ENCODE measurements at places on chromosomes 12 and 14.

DNA sequence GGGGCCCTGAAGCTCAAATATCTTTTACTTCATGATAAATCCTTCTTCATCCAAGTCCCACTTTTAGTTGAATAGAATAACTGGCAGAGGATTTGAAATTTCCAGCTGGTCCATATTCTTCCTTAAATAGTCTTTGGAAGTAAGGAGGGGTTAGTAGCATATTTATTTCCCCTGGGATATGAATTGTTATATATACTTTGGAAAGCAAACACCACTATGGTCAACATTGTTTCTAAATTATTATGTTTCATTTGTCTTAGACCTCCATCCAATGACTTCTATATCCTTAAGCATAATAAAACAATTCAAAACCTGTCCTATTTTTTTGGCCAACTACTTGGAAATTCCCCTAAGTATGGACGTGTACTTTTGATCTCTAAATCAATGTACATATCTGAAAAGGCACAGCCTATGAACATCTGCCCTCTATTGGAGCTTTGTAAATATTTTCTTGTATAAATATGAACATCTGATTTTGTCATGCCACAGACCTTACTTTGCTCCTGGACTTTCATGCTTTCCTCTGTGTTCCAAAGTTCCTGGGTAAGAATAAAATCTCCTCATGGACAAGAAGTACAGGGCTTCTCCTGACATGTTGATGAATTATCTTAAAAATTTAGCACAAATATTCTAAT, 1212.0 kb downstream of the GALC start:
- no peak for DNase-seq

DNA sequence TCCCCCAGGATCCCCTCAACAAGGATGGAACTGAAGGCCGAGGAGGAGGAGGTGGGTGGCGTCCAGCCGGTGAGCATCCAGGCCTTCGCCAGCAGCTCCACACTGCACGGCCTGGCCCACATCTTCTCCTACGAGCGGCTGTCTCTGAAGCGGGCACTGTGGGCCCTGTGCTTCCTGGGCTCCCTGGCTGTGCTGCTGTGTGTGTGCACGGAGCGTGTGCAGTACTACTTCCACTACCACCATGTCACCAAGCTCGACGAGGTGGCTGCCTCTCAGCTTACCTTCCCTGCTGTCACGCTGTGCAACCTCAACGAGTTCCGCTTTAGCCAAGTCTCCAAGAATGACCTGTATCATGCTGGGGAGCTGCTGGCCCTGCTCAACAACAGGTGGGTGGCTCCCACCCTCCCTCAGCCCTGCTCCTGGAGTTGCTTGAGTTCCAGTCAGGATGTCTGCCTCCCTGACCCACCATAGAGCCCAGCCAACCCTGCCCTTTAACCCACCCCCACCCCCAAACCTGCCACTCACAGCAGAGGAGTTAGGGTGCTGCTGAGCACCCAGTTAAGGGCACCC, 1.4 kb downstream of the ASIC1 start:
- no peak for DNase-seq

GRCh38 chr12:30909349-30910037, 17.1 kb upstream of the TSPAN11 start:
- no peak for DNase-seq

- no peak for DNase-seq
Observed at GRCh38 chr14:100025111-100025510, 40.1 kb upstream of the EVL start.

DNA sequence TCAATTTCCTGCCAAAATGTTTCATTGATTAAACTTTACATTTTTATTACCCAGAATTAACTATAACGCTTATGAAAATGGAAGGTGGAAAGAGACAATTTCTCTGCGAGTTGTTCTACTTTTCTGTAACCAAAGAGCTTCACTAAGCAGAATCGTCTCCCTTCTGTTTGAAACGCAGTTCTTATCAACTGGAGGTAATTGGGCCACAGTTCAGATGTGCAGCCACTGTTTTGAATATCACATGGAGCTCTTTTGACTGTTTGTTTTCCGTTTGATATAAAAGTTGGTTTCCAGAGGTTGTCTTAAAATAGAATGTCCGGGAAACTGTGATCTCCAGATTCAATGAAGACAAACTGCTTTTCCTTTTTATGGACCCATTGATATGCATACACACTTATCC, 183.3 kb upstream of the SEL1L start:
- no peak for DNase-seq

- no peak for DNase-seq
Observed at GRCh38 chr12:106101803-106102202, 37.0 kb downstream of the NUAK1 start.

DNA sequence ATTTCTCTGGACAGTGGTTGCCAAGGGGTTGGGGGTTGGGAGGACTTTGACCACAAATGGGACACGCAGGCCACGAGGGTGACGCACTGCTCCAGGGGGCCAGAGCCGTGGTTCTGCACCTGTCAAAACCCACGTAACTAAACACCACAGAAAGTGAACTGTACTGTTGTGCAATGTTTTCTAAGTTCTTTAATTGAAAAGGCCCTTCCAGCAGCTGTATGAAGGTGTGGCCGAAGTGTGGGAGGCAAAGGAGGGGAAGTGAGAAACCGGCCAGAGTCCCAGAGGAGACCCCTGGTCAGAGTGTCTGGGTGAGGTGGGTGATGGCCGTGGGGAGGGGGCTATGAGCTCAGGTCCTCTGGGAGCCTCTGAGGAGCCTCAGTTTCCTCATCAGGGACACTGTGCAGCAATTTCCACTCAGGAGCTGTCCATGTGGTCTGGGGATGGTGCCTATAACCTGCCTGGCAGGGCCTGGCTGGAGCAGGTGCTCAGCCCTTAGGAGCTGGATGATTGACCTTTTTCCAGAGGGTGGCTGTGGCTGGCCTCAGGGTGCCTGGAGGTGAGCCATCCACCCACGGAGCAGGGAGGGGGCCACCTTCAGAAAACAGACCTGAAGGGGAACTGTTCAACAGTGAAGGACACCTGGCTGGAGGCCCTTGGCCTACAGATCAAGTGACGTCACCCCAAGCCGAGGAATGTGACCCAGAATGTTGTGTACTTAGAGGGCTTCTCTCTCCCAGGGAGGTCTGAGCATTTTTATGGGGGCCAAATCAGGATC, 9.8 kb upstream of the BDKRB2 start:
- DNase-seq = no peak

GRCh38 chr14:98167705-98168104, 1104.3 kb downstream of the BCL11B start:
- DNase-seq = no peak

DNA sequence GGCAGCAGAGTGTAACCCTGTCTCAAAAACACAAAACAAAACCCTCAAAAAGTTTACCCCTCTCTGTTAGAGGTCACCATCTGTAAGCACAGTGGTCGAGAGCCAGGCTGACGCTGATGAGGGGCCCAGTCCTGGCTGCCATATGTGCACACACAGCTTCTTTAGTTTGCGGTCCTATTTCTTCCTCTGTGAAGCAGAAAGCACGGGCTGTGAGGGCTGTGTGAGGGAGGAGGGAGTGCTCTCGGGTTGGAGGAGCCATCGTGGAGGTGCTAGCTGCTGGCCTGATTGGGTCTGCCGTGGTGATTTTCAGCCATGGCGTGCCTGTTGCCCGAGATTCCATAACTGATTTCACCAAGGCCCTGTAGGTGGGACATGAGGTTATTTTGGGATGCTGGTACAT, 3.5 kb downstream of the ULK1 start:
- DNase-seq = no peak

GRCh38 chr14:55731311-55731872, 151.4 kb downstream of the KTN1 start:
- DNase-seq = no peak

DNA sequence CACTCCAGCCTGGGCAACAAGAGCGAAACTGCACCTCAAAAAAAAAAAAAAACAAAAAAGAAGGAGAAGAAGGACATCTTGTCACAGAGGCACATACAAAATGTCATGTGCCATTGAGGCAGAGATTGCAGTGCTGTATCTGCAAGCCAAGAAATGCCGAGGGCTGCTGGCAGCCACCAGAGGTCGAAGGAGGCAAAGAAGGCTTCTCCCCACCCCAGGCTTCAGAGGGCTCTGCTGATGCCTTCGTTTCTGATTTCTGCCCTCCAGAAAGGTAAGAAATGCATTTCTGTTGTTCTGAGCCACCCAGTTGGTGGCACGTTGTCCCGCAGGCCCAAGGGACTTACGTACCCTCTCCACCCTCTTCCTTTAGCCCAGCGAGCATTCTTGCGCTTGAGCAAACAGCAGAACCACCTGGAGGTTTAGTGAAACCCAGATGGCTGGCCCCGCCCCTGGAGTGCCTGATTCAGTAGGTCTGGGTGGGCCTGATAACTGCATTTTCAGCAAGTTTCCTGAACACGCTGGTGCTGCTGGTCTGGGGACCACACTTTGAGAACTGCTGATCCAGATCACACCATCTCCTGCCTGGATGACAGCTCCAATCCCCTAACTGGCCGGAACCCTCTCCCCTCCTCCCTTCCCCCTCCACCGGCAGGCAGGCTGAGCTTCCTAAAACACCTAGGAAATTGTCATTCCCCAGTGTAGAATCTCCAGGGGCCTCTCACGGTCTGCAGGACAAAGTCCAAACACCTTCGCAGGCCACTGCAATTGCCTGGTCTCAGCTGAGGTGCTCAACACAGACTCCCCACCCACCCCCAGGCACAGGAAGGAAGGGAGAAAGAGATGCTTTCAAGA, 21.1 kb upstream of the SCARB1 start:
- no peak for DNase-seq

GRCh38 chr12:78210506-78210860, 379.8 kb downstream of the NAV3 start:
- no peak for DNase-seq

DNA sequence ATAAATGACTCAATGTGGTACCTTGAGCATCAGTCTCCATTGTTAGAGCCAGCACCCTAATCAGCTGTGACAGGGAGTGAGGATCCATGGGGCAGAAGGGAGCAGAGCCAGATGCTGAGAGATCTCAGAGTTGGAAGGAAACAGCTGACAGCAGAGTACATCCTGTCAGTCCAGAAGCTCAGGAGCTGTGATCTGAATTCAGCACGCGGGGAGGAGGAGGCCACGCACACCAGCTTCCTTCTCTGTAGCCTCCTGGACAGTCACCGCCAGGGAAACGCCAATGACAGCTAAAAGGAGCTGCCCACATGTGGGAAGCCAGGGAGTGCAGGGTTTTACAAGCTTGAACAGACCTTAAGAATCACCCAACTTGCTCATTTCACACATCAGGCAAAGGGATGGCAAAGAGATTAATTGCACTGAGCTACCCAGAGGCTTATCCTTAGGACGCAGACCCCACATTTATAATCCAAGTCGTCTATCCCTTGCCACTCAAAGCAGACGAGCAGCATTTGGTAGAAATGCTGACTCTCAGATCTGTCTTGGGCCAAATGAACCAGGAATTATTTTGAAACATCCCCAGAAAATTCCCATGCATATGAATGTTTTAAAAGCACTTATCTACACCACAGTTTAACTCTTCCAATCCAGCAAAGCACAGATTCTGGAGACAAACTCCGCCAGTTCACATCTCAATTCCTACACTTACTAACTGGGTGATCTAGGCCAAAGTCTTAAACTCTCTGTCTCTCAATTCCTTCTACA, 322.6 kb upstream of the TMTC1 start:
- no peak for DNase-seq

DNA sequence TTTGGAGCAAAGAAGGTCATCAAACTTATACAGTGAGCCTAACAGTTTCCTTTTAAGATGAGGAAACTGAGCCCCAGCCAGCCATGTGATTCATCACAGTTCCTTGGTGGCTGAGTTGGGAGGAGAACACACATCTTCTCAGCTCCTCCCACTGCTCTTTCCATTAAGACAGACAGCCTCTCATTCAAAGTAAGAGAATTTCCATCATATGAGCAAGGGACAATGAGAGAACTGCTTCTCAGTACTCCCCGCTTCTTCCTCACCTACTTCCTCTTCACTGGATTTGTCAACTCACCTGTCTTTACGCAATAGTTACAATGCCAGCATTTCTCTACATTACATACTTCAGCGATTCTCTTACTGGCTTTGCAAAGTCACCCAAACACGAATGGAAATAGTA, 2.2 kb downstream of the IFNG start:
- DNase-seq = no peak

GRCh38 chr12:121005346-121005815, 10.9 kb downstream of the C12orf43 start:
- DNase-seq = no peak

DNA sequence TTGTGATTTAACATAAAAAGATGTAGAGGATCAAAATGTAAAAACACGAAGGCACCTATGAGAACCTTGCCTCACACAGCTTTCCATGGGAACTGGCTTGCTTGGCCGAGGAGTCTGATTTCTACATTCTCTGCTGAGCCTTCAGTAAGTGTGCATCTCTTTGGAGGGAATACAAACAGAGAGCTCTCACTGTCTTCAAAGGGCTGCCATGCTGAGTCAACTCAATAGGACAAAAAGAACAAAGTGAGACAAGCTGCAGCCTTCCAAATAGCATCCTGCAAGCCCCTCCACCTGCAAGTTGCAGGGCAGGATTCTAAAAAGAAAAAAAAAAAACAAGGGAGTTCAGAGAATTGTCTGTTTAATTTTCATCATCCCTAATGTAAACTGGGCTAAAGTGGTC, 411.9 kb downstream of the NELL2 start:
- DNase-seq = no peak

- DNase-seq = no peak
Observed at GRCh38 chr12:58915634-58916033, 4.7 kb downstream of the LRIG3 start.

DNA sequence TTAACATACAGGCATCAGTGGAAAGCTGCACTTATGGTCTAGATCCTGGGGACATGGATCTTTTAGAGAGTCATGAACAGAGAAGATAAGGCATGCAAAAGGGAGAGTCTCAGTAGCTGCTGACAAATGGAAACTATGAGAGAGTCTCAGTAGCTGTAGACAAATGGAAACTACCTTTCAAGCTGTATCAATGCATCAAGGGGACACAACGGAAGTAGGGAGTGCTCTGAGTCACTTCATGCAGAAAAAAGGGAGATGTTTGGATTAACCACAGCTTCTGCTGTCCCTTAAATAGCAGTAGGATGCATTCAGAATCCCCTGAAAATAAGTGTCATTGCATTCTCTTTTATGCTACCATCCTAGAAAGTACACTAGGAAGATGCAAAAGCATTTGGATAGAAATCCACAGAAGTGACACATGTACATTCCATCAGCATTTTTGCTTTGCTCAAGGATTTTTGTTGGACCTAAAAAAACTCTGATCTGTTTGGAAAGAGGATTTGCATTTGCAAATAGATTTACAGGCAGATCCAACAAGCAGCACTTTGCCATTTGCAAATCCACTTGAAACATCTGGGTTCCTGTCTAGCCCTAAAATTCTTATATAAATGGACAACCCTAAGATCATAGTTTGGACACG, 227.5 kb upstream of the LMO3 start:
- DNase-seq = no peak

- no peak for DNase-seq
Observed at GRCh38 chr14:51521764-51522163, 129.9 kb upstream of the FRMD6 start.

DNA sequence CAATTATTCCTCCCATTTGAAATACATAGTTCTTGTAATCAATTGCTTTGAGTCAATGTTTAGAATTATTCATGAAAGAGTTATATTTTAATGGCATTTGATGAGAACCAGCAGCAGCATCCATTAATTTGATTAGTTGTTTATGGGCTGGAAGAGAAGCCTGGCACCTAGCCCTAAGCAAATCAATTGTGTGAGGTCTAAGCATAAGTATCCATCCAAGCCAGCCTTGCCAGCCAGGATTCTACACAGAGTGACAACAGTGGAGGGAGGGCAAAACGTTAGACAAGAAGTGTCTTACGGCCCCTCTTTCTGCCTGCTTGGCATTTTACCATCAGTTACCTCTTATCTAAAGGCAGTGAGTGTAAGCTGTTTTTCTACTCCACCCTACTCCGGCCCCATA, 478.5 kb downstream of the NELL2 start:
- DNase-seq = no peak

- no peak for DNase-seq
Observed at GRCh38 chr12:9041321-9041720, 52.0 kb downstream of the KLRG1 start.

Measured in activated T-helper 1 cell treated with anti-CD3 and anti-CD28 coated beads, Interleukin-2, amount 50 U/mL, for 16 hours (primary cell).